RKO (cell line): ENCODE measurements at places on chromosomes 12 and 14.

DNA sequence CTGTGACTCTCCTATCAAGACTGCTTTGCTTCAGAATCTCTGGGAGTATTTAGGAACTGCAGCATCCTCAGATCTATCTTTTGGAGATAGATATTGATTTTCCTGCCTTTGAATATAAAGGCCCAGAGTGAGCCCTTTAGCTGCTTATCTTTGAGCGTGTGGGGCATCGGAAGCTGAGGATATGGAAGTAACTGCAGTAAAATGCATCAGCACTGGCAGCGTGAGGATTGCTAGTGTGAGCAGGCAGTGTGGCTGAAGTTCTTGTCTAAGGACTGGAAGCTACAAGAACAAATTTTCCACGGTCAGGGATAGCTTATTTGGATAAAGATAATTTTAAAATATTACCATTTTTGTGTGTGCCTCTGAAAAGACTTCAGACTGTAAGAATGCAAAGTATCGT is 474.7 kb downstream of the NPAS3 start:
- DNase-seq: no peak

DNA sequence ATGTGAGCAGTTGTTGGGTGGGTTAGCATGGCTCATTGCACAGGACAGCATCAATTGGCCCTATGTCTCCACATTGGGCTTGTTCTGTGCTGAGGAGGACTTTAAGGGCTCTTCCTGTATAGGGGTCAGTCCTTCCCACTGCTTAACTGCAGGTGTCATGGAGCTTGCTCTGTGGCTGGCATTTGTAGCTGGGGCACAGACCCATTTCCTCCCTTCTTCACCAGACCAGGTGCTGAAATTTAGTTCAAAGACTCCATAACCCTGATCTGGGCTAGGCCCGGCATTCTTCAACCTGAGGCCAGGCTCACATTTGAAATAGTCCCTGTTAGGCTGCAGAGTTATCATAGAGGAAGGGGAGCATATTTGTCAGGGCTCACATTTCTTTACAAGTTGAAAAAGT is 12.8 kb downstream of the CHST11 start:
- no peak for DNase-seq

DNA sequence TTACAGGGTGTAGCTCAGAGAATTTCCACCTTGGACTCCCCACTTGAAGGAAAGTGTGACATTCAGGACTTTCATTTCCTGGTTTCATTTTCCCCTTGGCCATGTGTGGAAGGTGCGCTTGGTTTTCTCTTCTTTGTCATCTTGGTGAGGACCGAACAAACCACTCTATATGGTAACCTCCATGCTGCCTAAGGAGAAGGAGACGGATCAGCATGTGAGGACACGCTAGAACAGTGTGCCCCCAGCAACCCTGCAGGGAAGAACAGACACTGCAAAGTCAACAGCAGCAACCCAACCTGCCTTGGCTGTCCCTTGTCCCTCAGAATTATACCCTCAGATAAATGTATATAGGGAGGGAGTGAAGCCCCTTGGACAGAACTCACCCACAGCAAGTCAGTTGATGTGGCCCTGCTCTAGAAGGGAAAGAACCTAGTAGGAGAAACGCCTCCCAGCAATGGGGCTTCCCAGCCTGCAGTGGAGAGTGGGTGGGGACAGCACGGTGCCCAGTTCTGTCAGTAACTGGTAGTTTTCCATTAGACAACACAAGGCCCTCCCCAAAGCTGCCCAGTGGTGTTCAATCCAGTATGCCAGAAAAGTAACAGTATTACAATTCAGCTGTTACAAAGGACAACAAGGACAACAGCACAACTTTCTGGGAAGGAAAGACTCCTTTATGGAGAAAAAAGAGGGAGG is 18.9 kb upstream of the COCH start:
- no peak for DNase-seq

- no peak for DNase-seq
Observed at GRCh38 chr12:52710730-52711129, 7.4 kb upstream of the KRT77 start.

- DNase-seq: no peak
Observed at GRCh38 chr12:108657130-108657745, 23.5 kb upstream of the SELPLG start.

- no peak for DNase-seq
Observed at GRCh38 chr12:42615006-42615405, 25.5 kb upstream of the PRICKLE1 start.
